ENCODE measurements at places on chromosomes 2 and 18.

DNA sequence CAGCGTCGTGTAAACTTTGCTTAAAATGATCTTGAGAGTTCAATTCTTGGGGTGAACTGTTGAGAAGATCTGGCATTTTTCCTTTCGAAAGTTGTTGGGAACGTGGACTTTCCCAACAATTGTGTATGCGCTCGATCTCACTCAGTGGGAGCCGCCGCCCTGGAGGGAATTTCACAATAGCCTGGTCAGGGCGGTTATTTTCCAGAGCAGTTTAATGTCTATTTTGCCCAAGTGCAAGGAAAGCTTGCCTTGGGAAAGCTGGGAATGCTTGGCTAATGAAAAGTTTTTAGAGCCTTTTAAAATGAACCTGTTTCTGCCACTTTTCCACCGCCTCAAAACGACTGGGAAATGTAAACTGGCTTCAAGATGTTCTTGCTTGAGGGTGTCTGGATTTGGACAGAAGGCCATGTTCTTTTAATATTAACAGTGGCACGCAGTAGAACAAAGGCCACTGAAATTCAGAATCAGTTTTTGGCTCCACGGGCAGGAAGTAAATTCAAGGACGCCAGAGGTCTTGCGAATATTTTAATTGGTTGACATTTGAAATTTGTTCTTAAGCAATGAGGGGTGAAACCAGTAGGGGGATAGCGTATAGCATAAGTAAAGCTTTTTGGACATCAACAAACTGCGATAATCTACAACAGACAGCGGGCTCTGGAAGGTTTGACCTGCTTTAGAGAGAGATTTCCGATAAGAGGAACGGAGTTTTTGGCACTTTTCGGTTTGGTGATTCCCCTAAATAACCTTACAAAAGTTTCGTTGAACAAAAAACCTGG lies 1.2 kb downstream of the CFLAR start:
- peak; percentile 87 for DNase-seq

DNA sequence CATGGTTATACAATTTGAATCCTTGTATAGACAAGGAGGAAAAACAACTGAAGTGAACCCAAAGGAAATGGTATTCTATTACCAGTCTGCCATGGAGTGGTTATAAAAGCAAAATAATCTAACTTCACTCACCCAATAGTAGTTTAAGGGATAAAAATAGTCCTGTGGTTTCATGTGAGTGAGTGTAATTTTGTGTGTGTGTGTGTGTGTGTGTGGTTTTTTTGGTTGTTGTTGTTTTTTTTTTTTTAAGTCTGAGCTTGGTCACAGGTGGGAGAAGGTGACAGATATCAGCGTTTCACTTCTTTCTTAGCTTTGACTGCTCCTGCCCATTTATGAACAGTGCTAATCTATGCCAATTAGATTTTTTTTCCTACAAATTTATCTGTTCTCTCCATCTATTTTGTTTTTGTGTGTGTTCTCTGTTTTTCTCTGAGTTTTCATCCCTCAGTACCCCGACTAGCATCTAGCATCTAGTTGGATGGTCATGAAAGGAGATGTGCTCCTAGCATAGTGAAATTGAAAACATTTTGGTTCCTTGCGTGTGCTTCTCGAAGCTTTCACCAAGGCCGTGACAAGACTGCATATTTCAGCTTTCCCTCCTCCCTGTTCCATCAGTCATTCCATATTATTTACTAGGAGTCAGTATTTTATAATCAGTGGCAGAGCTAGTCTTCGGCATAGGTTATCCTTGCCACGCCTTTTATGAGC lies 200.1 kb upstream of the DTNA start:
- no peak for DNase-seq

GRCh38 chr18:61085761-61086160 lies 247.5 kb upstream of the CDH20 start:
- DNase-seq = no peak

GRCh38 chr18:9737006-9737405 lies 28.9 kb downstream of the RAB31 start:
- peak; percentile 82 for DNase-seq

DNA sequence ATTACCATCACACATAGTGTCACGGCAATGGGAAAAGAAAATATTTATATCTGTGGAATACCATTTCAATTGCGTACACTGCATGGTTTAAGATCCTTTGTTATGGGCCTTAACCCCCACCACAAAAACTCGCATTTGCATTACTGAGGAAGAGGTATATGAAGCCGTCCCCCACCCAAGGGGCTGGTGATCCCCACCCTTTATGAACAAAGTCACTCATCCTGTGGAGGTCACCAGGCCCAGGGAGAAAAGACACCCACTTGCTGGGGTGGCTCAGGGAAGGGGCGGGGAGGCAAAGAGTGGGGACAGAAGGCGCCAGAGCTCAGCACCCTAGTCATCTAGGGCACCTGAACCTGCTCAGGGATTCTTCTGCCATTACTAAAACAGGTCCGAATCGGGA lies 133.8 kb downstream of the ZNF516 start:
- no peak for DNase-seq

Measured in PC-9 (cell line).